Osteoblast (primary cell): ENCODE measurements at places on chromosomes 12 and 14. TPM values are rescaled to one million over a fixed set of nuclear protein-coding genes. Genes with fewer than 3 reads are reported as not detected.

HSPB8 gene
- 2.9 and 3.5 TPM in 2 replicates for total RNA-seq

KDM5A gene
- total RNA-seq, result 62.8 and 75.3 TPM in 2 replicates

ADAM21 gene
- total RNA-seq, result under 0.01 TPM in 1 of 2 replicates, not detected in the other

NAA25 gene
- 20.0 and 20.6 TPM in 2 replicates for total RNA-seq

PRB2 gene
- not detected in 2 replicates for total RNA-seq

CABP1 gene
- total RNA-seq, result not detected in 2 replicates

JAG2 gene
- 1.8 and 3.3 TPM in 2 replicates for total RNA-seq

KCNH5 gene
- total RNA-seq, result not detected in 2 replicates

KRT83 gene
- not detected in 2 replicates for total RNA-seq

ALKBH2 gene
- 22.4 and 25.0 TPM in 2 replicates for total RNA-seq

METAP2 gene
- total RNA-seq, result 80.7 and 91.6 TPM in 2 replicates

LPCAT3 gene
- 20.3 and 23.6 TPM in 2 replicates for total RNA-seq

- peak; percentile 97 for DNase-seq
These were observed 2.6 kb upstream of the SOCS2 start for GRCh38 chr12:93569656-93570551.

GRCh38 chr14:101781240-101782061 is 19.9 kb downstream of the PPP2R5C start:
- DNase-seq, result no peak

DNA sequence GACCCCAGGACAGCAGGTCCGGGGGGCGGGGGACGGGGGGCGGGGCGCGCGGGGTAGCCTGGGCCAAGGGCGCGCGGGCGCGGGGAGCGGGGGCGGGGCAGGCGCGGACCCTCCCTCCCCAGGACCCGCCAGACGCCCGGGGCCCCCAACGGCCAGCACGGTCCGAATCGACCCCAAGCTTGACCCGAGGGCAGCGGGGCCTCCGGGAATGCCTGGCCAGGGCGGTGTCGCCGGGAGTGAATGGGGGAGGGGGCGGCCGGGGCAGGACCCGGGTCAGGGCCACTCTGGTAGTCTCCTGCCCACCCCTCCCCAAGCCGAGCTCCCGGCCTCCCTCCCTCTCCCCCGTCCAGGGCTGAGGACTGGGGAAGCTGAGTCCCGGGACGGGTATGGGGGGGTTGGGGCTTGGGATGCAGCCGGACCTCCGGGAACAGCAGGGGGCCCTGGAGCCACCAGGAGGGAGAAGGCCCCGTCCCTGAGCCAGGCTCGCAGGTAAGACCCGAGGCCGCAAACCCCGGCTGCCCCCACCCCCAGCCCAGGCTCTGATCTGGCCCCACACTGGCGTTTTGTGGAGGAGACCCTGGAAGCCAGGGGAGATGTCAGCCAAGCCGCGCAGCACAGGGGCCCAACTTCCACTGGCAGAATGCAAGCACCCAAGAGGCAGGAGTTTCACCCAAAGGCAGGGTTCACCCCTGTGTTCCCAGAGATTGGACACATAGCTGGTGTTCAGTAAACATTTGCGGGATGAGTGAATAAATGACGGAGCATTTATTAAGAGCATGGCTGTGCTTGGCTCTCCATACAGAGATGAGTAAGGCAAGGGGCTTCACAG is 545 bp upstream of the GALNT9 start:
- no peak for DNase-seq

DNA sequence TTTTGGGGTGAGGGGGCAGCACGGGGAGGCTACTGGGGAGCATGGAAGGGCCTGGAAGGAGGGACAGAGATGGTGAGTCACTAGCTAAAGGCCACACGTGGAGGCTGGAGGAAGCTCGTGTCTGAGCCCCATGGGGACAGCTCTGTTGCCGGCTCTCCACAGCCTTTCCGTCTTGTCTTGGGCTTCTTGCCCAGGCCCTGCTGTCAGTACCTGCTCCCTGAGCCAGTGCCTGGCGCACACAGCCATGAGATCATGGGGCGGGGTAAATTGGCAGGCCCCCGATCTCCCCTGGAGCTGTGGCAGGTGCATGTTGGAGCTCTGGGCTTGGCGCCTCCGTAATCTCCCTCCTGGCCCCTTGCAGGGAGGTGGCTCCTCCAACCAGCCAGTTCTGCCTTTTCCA is 16.1 kb upstream of the KRT80 start:
- DNase-seq, result peak; percentile 93

DNA sequence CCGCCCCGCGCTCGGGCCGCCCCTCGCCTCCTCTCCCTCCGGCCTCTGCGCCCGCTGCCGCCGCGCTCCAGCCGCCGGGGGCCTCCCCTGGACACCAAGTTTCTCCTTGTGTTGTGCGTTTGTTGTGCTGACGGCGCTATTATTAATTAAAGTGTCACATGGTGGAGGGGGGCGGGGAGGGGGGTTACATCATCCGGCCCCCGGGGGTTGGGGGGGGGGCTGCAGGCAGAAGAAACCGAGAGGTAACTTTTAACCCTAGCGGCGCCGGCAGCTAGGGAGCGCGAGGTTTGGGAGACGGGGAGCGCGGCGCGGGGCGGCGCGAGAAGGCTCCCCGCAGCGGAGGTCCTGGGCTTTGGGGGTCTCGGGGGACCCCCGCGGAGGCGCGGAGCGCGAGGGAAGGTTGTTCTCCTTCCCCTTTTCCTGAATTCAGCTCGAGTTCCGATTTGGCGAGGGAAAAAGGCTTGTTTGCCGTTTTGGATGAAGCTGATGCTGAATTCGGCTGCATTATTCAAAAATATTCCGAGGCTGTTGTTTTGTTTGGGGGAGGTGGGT is at the start of gene HRK:
Gene HRK, minus strand, starts transcription at position 117 of the 552 bp plus-strand sequence. CDS start 134 bp downstream, outside the sequence.
- no peak for DNase-seq

- DNase-seq, result no peak
These were observed 336.2 kb upstream of the GARIN6 start for GRCh38 chr12:99311373-99311772.

GRCh38 chr12:15651371-15651770 is 137.8 kb downstream of the EPS8 start:
- no peak for DNase-seq

DNA sequence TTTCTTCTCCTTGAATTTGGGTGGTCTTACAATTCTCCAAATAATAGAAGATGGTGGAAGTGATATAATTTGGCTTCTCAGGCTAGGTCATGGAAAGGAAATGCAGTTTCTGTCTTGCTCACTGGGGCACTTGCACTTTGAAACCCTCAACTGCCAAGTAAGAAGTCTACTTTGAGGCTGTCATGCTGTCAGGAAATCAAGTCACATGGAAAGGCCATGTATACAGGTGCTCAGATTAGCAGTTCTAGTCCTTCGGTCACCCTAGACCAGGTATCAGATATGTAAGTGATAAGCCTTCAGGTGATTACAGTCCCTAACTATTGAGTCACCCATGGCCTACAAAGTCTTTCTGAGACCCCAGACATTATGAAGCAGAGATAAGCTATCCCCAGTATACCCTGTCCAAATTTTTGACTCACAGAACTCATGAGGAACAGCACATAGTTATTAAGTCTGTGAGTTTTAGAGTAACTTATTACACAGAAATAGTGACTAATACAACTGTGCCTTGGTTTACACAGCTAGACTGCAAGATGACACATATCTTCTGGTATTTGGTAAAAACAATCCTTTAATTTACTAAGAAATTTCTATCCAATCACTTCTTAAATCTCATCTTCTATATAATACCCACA is 26.3 kb upstream of the BBS10 start:
- DNase-seq, result no peak

GRCh38 chr14:71932229-71932981 is at the start of gene RGS6:
Gene RGS6 (plus strand): TSS chr14:71932429.
- DNase-seq, result no peak

GRCh38 chr12:128793701-128794100 is 30.1 kb downstream of the SLC15A4 start:
- DNase-seq, result no peak

DNA sequence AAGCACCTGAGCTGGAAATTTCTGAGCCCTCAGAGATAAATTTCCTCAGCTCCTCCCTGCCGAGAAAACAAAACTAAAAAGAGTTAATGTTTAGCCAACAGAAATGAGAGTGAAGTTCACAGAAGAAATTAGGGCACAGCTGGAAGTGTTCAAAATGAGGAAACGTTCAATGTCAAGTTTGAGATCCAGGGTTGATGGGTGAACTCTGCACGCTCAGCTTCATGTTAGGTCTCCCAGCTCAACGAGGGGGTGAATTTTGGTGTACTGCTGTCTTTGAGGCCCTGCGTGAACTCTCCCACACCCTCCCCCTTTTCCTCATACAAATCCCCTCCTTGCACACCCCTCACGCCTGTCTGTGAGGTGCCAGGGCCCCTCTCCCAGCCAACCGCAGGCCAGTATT is 13.3 kb upstream of the OAS3 start:
- no peak for DNase-seq

GRCh38 chr12:1531654-1532374 is 62.6 kb downstream of the FBXL14 start:
- peak; percentile 89 for DNase-seq

DNA sequence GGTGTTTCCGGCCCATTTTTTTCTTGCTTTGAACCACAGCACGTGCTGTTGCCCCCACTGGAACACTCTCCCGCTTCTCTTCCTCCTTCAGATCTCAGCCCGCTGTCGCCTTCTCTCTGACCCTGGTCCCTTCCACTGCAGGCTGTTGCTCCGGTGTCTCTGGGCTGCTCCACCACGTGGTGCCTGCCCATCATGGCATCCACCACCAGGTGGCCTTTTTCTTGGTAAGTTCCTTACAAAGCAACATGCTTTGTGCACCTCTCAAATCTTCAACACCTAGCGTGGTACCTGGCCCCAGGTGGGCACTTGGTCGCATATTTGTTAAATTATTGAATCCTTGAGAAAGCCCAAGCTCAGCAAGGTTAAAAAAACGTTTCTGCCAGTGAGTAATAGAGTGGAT is 19.1 kb downstream of the TUNAR start:
- DNase-seq, result no peak

DNA sequence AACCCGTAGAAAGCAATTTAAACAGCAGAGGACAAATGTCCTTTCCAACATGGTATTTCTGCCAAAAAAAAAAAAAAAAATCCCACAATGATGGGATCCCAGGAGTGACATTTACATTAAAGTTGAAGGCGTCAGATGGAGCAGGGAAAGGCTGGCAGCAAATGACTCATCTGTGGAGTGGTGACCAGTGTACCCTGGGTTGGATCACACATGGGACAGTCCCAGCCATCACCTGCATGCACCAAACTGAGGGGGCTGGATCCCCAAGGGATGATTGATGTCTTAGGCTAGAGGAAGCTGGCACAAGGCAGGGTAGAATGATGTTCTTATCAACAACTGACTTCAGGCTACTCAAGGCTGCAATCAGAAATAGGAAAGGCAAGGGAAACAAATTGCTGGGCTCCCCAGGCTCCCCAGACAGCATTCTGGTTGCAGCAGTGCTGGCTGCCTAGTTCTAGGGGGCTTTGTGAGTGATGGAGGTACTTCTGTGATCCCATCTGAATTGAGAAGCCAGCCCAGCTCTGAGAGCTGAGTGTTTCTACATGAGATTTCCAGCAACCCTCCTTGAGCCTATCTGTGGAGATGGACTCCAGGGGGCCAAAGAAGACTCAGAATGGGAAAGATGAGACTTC is 117.9 kb downstream of the DPF3 start:
- DNase-seq, result no peak

- DNase-seq, result no peak
These were observed 92.7 kb downstream of the ADAMTS20 start for GRCh38 chr12:43459285-43459684.

DNA sequence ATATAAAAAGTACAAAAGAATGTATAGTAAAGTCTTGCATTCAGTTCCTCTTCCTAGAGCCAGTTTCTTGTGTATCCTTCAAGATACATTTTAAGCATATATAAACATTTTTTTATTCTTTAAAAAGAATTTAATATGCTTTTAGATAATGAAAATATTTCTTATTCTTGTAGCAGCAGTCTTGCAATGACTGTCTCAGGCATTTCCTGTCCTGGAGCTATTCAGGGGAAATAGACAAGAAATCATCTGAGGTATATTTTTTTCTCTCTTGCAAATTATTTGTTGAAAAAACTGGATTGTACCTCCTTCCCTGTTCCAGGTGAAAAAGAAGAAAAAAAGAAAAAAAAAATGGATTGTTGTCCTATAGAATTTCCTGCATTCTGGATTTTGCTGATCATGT is 17.0 kb upstream of the ERBB3 start:
- DNase-seq, result peak; percentile 76

GRCh38 chr12:19223695-19224094 is 94.2 kb downstream of the PLEKHA5 start:
- peak; percentile 60 for DNase-seq

- DNase-seq, result peak; percentile 63
These were observed 871.1 kb upstream of the MGAT4C start for GRCh38 chr12:87127272-87127671.

DNA sequence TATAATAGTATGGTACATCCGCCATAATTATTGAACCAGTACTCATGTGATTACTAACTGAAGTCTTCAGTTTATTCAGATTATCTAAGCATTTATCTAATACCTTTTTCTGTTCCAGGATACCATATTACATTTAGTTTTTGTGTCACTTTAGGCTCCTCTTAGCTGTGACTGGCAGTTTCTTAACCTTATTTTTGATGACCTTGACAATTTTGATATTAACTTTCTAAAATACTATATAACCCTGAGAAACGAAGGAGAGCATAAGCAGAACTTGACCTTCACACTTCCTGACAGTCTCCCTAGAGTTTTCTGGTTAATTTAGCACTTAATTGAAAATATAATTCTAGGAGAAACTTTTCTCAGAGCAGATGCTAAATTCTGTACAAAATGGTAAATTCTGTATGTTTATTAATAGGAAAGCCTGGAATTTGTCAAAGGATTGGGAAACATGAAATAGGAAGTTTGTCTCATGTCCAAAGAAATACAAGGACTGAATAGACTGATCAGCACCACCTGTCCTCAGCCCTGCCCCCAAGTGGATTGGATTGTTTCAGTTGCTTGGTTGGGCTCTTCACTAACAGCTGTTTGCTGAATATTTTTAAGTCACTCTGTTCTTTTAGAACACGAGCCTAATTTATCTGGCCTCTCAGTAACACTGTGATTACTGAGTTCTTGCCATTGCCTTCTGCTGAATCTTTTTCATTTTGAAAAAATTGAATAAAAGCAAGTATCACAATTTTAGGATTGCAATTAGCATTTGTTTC is 6.0 kb downstream of the BICDL1 start:
- no peak for DNase-seq

GRCh38 chr12:94725375-94726168 is 75.2 kb upstream of the TMCC3 start:
- no peak for DNase-seq
